ENCODE measurements at places on chromosomes 11 and 22. TPM values are rescaled to one million over a fixed set of nuclear protein-coding genes. Genes with fewer than 3 reads are reported as not detected.
A peak's percentile ranks its signal among the peaks of the same experiment; 100 is the strongest.

The PRG3 gene
- not detected for polyA plus RNA-seq

The GLYATL1 gene
- 0.21 TPM for polyA plus RNA-seq

The GRAP2 gene
- polyA plus RNA-seq, result 0.13 TPM

The LINC01488 gene
- polyA plus RNA-seq, result not detected

The MAJIN gene
- not detected for polyA plus RNA-seq

The SLC22A9 gene
- not detected for polyA plus RNA-seq

The TREH gene
- not detected for polyA plus RNA-seq

The EFEMP2 gene
- polyA plus RNA-seq, result 203 TPM

DNA sequence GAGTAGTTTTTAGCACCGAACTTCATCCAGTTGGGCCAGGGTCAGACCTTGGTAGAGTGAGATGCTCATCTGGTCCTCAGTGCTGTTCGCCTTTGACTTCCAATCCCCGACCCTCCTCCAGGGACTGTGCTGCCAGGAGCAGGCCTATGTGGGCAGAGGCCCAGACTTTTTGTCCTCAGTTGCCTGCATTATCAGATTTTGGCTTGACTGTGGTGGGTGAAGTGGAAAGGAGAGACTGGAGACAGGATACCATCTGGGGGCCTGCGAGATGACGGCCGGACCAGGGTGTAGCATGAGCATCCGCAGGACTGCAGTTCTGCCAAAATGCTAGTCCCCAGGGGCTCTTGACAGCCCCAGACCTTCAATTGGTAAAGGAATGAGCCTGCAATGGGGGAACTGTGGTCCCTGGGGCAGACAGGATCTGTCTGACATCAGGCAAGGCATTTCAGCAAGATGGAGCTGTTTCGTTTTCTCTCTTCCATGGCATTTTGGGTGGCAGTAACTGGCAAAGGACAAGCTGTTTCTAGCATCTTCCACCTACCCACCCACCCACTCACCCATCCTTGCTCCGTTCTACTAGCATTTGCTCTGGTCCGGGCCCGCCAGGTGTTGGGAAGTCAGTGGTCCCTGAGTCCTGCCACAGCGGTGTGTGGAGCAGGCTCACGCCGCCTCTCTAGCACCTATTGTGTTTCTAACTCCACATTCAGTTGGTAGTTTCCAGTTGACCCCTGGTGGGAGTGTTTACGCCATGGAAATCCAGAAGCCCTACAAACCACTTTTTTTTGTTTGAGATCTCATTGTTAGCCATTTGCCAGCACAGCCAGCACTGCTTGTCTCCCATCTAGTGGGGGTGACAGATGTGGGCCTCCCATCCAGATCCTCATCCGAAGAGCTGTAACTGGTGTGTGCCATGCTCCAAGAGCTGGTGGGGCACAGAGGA is 53.5 kb downstream of the OTOG start:
- no peak for DNase-seq

DNA sequence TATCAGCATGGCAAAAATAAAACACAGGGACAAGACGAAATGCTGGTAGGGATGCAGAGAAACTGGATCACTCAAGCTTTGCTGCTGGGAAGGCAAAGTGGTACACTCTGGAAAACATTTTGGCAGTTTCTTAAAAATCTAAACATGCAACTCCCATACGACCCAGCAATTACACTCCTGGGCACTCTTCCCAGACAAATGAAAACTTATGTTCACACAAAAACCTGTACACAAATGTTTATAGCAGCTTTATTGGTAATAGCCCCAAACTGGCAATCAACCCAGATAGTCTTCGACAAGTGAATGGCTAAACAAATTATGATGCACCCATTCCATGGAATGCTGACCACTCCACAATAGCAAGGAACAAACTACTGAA is 35.8 kb upstream of the PRR5 start:
- DNase-seq, result no peak

GRCh38 chr11:6894097-6894496 is 1.8 kb upstream of the OR2D2 start:
- no peak for DNase-seq

GRCh38 chr22:41976070-41976901 is 7.0 kb downstream of the SEPTIN3 start:
- DNase-seq, result peak; percentile 84

DNA sequence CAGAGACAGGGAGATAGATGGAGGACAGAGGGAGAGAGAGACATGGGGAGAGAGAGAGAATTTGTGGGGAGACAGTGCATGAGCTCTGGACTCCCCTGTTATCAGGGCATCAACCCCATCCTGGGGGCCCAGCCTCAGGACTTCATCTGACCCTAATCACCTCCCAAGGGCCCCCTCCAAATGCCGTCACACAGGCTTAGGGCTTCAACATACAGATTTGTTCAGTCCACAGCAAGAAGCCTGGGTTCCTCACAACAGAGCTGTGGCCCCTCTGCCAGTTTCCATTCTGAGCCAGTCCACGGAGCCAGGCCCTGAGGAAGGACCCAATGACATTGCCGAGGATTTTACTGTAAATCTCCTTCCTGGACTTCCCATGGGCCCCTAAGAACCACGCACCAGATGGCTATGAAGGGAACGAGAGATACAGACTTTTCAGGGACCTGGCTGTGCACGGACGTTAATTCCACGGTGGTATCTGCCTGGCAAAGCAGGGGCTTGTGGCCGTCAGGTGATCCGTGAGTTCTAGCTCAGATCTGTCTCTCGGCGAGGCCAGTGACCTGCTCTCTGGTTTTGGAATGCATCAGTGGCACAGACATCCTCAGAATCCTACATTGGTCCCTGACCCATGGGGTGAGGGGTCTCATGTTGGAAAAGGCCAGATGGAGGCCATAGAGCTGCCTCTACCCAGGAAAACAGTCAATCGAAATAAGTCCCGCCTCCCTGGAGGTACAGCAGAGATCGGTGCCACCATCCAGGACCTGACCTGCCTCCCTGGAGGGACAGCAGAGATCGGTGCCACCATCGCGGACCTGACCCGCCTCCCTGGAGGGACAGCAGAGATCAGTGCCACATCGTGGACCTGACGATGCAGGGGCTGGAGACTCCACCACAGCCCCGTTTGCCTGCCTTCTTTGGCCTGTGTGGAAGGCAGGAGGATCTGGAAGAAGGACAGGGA is 8.7 kb upstream of the B4GALNT4 start:
- no peak for DNase-seq

GRCh38 chr11:125083312-125084056 is 20.4 kb downstream of the SLC37A2 start:
- no peak for DNase-seq

DNA sequence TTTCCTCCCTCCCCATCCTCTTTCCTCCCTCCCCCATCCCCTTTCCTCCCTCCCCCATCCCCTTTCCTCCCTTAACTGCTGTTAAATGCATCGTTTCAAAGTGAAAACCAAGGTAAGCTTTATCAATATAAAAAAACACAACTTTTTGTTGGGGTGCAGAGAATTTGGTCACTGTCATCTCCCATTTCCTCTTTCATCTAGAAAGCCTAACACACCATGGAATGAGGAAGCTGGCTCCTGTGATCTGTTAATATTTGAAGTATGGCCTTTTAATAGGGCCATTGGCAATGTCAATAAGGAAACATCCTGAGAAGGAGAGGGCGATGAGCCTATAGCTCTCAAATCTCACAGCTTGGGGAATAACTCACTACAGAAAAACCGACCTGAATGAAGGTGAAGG is 7.0 kb downstream of the EXPH5 start:
- DNase-seq, result no peak

GRCh38 chr22:32897400-32897799 is 95.9 kb downstream of the TIMP3 start:
- DNase-seq, result no peak

GRCh38 chr11:126072801-126073594 is 10.3 kb upstream of the CDON start:
- no peak for DNase-seq

- DNase-seq, result no peak
Observed at GRCh38 chr22:40982482-40983385, 31.6 kb downstream of the RBX1 start.

DNA sequence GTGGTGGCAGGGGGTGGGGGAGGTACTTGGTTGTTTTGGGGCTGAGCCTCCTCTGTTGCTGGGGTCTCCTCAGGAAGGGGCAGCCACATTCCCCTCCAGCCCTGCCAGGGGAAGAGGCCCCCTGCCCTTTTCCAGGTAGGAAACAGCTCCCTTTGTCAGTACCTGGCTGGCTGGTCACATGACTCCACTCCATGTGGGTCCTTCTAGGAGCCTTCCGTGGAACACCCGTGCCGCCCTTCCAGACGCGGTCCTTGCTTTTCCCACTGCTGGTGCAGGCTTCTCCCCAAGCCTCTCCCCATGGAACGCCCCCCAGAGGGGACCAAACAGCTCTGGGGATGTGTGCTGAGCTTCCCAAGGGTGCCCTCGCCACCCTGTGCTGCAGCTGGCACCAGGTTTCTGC is 19.9 kb downstream of the IFT27 start:
- no peak for DNase-seq

GRCh38 chr11:63868399-63869064 is 29.6 kb downstream of the MARK2 start:
- no peak for DNase-seq

GRCh38 chr11:44966694-44967093 is 16.0 kb upstream of the TP53I11 start:
- DNase-seq, result no peak

GRCh38 chr11:63240098-63240497 is 3.3 kb downstream of the SLC22A25 start:
- no peak for DNase-seq
